ENCODE measurements at places on chromosomes 12 and 14.

DNA sequence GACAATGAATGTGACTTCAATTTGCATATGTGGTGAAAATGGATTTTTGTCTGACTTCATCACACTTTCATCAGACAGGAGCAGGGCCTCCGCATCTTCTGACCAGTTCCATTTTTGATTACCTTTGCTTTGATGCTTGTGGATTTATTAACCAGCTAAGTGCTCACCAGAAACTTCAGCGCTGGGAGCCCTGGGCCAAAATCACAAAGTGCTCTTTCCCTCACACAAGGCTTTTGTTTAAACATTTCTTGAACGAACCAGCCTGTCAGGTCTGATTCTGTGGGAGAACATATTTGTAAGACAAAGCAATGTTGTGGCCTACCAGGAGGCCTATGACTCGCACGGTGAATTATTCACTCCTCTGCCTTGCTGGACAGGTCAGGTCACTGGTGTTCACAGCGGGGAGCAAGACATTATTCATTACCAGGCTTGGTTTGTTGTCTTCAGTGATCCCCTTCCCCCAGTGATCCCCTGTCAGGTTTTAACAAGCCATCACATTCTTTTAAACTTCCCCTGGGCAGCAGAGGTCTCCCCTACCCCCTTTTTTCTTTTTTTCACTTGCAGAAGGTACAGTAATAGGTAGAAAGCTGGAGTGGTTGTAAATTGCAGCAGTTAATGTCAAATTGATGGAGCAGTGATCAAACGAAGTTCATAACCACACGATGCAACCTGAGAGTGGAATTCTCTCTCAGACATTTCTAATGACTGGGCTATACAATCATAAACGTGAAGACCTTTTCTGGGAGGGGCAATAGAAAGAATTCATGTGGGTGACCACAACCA, 167.5 kb upstream of the PRICKLE1 start:
- DNase-seq, result no peak

DNA sequence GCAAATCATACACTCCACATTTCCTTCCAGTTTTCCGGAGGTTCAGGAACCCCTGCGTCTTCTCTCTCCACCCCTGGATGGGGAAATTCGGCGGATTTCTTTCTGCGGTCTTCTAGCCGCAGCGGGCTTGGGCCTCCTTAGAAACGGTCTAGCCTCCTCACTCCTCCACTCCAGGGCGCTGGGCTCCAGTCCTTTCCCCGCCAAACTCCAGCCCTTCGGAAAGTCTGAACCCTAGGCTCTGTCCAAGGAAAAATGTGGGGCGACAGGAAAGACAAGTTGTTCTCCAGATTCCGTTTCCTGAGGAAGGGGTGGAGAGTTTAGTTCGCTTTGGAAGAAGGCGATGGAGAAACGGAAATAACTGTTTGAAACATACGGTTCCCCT, 1.4 kb upstream of the HOXC10 start:
- no peak for DNase-seq

DNA sequence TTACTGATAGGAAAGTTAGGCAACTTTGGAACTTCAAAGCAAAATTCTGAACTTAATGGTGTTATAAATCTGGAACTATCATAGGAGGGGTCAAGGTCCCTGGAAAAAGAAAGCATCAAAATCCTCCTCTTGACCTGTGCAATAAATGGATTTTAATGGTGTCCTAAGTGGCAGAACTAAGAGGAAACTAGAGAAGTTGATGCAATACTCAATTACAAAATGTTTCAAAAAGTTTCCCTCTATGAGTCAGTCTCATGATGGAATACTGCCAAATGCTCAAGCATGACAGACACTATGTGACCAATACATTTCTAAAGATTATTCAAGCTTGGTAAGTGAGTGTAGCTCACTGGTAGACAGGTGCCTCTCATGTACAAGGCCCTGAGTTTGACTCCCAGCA, 47.7 kb upstream of the ERGIC2 start:
- DNase-seq, result no peak

GRCh38 chr12:13099844-13100604, 3.4 kb downstream of the GSG1 start:
- no peak for DNase-seq

- no peak for DNase-seq
Observed at GRCh38 chr12:87924149-87924548, 105.1 kb downstream of the C12orf50 start.

GRCh38 chr12:13780453-13780852, 200.9 kb downstream of the GRIN2B start:
- no peak for DNase-seq

DNA sequence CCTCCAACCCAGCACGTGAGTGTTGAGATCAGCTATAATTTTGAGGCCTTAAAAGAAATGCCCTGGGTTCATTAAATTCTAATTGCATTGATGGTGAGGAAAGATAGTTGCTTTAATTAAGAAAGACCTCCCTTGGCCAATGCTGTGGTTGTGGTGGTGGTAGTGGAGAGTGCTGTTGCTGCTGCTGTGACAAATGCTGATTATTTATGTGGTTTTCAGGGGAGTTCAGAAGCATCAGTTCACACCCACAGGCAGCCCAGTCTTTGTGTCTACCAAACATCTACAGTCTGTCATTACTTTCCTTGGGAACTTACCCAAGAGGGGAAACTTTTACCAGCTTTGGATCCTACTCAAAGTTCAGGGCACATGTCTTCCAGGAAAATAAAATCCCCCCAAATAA, 178.4 kb upstream of the PARP11 start:
- no peak for DNase-seq

DNA sequence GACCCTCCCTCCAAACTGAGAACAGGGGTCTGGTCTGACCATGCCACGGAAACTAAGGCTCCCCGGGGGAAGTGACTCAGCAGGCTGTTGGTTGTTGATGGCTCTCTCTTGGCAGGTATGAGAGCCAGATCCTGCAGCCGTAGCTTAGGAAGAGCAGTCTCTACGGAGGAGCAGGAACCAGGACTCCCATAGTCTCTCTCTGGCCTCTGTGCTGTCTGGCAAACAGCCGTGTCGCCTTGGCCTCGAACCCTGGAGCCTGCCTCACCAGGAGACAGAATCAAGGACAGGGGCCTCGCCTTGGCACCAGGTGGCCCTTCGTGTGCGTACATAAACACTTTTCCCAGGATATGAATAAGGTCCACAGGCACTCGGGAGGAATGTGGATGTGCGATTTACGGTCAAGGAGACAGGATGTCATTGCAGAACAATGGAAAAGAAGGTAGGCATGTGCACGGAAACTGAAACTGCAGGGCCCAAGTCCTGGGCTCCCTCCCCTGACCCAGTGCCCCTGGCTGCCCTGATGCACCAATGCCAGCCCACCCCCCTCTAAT, 7.9 kb downstream of the VWF start:
- DNase-seq, result no peak

GRCh38 chr12:66199831-66200509, 11.0 kb downstream of the IRAK3 start:
- DNase-seq, result no peak

- no peak for DNase-seq
Observed at GRCh38 chr12:48122065-48122834, 3.1 kb downstream of the PFKM start.

- DNase-seq, result no peak
Observed at GRCh38 chr14:99258341-99258861, 13.6 kb downstream of the BCL11B start.

GRCh38 chr14:53793790-53794505, 162.7 kb downstream of the BMP4 start:
- no peak for DNase-seq

DNA sequence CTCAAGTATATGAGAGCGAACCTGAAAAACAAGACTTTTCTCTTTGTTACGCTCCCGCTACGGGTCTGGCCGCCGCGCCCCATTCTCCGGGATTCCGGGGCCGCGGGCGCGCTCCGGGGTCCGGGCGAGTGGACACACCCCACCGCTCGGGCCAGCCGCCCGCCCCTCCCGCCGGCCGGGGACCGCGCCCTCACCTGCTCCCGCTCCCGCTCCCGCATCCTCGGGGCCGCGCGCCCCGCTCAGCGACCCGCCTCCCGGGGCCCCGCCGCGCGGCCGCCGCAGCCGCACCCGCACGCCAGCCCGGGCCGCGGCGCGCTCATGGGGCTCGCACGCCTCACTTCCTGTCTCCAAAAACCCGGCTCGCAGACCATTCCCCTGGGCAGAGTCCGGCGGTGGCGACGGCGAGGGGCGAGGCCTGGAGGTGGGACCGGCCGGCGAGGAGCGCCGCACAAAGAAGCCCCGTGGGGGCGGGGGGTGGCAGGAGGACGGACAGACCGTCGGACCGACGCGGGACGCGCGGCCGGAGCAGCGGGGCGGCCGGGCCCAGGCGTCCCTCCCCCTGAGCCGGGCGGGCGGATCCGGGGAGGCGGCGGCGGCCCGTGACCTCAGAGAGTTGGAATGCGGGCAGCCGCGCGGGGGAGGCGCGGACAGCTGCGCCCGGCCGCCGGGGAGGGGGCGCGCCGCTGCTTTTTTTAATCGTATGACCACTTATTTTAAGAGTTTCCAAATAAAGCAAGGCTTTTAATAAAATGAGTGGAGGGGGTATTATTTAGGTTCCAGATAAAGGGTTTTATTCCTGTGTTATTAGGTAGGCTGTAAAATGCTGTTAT, at the start of gene PTPN21:
Gene PTPN21, minus strand, starts transcription at position 551 of the 830 bp plus-strand sequence. CDS start 4,590 bp downstream, outside the sequence.
- no peak for DNase-seq

DNA sequence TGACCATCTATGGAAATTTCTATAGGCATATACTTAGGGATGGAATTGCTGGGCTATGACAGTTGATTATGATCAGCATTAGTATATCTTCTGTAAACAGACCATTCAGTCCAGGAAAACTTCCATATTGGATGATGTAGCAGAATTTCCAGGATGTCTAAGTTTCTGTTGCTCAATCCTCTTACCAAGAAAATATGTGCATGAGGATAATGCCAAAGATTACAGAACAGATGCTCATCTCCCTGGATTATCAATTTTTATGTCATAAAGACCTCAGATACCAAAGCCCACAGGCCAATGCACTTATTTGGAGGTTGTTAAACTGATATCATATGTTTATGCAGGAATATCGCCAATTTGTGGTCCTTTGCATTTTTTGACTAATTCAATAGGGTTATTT, 354.4 kb upstream of the FLRT2 start:
- no peak for DNase-seq

- no peak for DNase-seq
Observed at GRCh38 chr14:65134651-65135579, 32.6 kb upstream of the MAX start.

- no peak for DNase-seq
Observed at GRCh38 chr12:46442239-46442638, 69.7 kb upstream of the SLC38A2 start.

- DNase-seq, result no peak
Observed at GRCh38 chr12:128813883-128814282, 9.9 kb downstream of the SLC15A4 start.

- DNase-seq, result no peak
Observed at GRCh38 chr14:91509083-91509877, 830 bp downstream of the PPP4R3A start.

DNA sequence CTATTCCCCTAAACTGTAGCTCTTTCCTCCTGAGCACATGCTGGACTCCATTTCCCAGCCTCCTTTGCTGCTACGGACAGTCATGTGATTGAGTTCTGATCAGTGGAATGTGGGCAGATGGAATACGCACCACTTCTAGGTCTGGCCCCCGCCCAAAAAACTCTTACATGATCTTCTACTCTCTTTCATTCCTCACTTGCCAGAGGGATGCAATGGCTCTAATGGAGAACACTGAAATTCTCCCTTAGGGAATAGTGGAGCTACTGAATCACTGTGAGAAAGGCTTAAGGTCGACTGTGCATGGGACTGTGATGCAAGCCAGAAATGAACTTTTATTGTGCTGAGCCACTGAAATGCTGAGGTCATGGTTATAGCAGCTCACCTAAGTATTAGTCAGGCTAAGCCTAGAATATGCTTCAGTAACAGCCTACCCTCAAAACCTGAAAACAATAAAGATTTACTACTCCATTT, 13.0 kb upstream of the TMED2 start:
- DNase-seq, result no peak

- no peak for DNase-seq
Observed at GRCh38 chr14:32049361-32050088, 27.6 kb upstream of the ARHGAP5 start.

GRCh38 chr14:24542346-24542936, 33.6 kb downstream of the CTSG start:
- DNase-seq, result no peak

GRCh38 chr14:71380271-71380670, 473.0 kb downstream of the PCNX1 start:
- no peak for DNase-seq

DNA sequence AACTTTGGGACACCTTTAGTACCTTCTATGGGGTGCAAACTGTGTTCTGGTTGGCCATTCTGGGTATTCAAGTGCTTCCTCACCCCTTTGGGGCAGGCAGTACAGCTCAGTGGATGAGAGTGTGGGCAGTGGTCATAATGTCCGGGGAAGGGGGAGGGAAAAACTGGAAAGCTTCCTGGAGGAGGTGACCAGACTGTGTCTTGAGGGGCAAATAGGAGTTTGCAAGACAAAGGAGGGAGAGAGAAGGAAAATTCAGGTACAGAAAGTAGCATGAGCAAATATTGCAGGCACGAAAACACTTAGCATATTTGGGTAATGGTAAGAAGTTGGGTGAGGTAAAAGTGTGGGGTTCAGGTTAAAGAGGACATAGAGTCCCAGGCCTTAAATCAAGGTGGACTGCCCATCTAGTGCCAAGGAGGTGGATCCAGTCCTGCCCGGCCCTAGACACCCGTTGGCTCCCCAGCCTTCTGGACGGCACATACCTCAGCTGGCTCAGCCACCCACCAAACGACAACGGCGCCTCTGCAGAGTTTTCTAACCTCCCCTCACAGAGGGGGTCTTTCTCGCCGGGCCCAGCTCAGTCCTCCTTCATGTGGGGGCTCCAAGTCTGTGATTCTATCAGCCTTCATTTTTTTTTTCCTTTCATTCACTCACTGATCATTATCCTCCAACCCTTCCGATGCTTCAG, 86.4 kb downstream of the DICER1 start:
- no peak for DNase-seq

DNA sequence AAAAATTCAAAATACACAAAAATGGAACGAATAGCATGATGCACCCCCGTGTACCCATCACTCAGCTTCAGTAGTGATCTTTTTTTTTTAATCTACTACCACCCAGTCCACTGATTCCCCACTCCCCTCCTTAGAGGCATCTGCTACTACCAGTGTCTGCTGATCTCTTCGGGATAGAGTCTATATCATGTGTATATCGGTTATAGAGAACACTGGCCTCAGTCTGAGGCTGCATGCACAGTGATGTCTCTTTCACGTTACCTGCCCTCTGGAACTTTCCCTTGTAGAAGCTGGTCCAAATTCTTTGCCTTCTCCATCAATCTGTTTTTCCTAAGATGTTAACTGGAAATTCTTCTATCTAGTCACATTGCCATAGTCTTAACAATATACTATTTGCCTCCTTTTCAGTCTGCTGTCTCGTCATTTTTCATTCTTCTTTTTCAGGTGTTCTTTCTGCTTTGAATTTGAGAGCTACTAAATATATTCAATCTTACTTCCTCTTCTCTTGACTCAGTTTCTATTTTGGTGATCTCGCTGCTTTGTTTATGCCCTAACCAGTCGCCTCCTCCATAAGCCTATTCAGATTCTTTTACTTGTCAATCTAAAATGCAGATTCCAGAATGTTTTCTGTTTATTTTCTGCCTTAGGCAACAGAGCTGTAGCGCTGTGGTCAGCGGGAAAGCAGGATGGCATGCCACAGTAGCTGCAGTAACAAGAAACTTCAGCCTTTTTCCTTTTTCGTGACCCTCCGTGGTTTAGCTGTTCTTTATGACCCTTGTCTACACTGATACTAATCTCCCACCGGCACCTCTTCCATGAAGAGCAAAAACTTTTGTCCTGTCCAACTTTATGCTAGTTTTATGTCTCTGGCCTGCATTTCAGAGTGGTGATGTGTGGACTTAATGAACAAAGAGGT, 67.0 kb downstream of the FBXW8 start:
- DNase-seq, result no peak

GRCh38 chr12:96368687-96369086, 31.6 kb downstream of the CDK17 start:
- DNase-seq, result no peak

Measured in activated CD4-positive, CD25-positive, alpha-beta regulatory T cell treated with anti-CD3 and anti-CD28 coated beads, Interleukin-2, amount 50 U/mL, for 16 hours (primary cell).